A549 (cell line): ENCODE measurements at places on chromosomes 2 and 18.

DNA sequence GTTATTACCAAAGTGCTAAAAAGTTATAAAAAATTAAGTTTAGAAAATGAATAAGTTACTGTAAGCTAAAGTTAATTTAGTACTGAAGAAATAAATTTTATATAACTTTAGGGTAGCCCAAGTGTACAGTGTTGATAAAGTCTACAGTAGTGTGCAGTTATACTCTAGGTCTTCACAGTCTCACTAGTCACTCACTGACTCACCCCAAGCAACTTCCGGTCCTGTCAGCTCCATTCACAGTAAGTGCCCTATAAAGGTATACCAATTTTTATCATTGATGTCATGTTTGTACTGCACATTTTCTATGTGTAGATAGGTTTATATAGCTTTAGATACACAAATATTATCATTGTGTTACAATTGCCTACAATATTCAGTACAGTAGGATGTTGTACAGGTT lies 518.3 kb upstream of the PIK3C3 start:
- no peak for DNase-seq

- no peak for DNase-seq
Measured at GRCh38 chr2:178756343-178756742, 50.9 kb downstream of the TTN start.

GRCh38 chr2:64876137-64876647 lies 113.0 kb upstream of the SLC1A4 start:
- peak; percentile 59 for DNase-seq

DNA sequence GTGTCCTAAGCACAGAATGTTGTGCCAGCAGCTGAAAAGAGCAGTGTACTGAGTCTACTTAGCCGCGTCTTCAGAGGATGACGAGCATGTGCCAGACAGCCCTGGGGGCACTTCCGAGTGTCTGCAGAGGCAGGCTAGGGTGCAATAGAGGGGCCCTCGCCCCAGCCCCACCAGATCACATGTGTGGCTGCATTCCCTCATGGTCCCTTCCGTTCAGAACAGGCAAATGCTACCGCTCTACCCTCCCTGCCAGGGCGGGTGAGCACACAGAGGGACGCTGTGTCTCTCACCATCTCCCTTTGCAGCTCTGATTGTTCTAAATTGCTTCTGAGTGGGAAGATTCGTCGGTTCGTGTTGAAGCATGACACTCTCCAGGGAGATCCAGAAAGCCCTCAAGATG lies 212.2 kb upstream of the RAB12 start:
- DNase-seq: no peak

DNA sequence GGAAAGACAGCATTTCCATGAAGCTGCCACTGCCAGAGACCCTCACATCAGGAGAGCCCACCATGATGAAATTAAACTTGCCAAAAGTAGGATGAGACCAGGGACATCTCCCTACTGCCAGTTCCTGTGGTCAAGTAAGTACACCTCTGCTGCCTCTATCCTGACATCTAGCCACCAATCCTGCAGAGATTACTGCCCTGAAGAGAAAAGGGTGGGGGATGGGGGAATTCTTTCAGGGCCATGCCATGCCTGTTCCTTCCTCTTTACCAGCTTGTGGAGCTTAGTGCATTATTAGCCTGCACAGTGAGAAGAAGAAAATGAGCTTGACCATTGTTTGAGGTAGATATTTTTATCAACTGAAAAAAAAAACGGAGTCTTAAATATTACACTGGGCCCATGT lies 397.2 kb upstream of the CDH2 start:
- no peak for DNase-seq

GRCh38 chr2:119117408-119117807 lies 41.1 kb downstream of the C1QL2 start:
- no peak for DNase-seq

DNA sequence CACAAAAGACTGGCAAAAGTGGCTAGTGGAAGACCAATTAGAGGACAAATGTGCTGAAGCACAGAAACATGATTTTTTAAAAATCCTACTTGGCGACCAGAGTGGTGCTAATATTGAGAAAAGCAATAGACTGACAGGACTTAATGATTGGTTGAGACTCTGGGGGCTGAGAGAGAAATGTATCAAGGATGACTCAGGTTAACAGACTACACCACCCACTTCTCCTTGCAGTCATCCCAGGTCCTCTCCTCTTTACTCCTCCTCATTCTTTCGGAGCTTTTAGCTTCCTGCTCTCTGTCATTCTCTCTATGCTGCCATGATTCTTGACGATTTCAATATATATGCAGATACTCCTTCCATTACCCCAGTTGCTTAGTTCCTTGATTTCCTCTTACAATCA lies 54.6 kb upstream of the CYTIP start:
- DNase-seq: no peak

DNA sequence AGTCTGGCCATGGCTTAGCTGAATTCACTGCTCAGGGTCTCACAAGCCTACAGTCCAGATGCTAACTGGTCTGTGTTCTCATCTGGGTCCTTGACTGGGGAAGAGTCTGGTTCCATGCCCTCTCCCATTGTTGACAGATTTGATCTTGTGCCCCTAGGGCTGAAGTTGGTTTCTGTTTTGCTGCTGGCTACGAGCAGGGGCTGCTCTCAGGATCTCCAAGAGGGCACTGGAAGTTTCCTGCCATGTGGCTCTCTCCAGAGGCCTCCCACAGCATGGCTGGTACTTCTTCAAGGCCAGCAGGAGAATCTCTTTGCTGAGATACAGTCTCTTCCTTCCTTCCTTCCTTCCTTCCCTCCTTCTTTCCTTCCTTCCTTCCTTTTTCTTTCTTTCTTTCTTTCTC lies 78.1 kb downstream of the SPP2 start:
- DNase-seq: no peak

DNA sequence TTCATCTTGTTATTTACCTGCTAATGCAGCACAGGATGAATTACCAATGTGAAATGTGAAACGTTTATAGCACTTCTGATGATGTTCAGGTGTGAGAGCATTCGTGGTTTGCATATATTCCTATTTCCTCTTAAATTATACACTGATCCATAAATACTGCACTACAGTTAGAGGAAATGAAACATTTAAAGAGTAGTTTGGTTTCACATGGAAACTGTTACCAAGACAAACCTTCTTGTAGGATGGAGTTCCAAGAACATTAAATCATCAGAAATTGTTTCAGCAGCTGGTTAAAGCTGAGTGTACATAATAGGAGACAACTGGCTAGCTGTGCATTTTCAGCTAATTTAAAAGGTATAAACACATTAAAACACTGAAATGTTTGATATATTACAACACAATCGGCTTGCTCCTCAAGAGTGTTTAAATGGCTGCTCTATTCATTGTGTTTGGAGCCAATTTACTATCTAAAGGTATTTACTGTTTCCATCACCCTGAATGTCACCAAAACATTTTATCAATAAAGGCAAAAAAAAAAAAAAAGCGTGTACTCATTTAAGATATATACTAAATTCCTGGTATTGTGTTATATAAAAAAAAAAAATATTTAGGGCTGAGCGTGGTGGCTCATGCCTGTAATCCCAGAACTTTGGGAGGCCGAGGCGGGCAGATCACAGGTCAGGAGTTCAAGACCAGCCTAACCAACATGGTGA lies 100.6 kb downstream of the DYM start:
- no peak for DNase-seq

DNA sequence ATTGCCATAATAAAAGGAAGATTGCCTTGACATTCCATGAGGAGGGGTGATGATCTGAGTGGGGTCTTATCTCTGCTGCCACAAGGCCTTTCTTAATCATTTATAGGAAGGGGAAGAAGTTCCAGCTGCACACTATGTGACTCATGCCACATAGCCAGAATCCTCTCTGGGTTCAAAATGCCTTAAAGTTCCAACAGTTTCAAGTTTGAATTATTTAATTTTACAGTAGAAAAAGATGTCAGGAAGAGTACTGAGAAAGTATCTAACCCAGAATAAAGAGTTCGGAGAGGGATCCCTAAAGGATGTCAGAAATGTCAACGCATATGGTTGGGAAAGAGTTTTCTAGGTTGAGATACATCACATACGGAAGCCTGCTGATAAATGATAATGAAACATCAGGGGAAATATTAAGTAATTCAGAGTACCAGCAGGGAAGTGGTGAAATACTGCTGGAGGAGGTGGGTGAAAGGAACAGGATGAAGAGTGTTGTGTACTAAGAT lies 999.9 kb downstream of the TSN start:
- DNase-seq: no peak

- DNase-seq: no peak
Measured at GRCh38 chr2:207423886-207424285, 105.9 kb upstream of the CREB1 start.

DNA sequence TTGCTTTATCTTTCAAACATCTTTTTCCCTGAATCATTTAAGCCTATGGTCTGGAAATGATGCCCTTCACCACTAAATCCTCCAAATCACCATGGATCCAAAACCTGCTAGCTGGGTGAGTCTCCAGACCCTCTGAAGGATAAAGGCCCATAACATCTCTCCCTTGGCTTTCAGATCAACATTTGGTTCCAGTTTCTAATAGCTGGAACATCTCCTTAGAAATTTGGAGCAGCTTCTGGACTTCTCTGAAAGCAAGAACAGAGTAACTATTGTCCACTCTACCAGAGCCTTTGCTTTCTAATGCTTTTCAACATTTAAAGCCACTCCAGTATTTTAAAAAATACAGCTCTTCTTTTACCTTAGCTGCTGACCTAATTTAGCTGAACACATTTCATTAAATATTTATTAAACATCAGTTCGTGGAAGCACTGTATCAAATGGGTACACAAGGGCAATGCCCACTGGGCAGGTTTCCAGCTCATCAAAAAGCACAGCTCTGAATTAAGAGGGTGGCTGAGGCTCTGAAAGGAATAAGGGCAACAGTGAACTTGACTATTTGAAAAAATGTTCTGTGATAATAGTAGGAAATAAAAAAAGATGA lies 75.3 kb downstream of the GALNT3 start:
- no peak for DNase-seq

DNA sequence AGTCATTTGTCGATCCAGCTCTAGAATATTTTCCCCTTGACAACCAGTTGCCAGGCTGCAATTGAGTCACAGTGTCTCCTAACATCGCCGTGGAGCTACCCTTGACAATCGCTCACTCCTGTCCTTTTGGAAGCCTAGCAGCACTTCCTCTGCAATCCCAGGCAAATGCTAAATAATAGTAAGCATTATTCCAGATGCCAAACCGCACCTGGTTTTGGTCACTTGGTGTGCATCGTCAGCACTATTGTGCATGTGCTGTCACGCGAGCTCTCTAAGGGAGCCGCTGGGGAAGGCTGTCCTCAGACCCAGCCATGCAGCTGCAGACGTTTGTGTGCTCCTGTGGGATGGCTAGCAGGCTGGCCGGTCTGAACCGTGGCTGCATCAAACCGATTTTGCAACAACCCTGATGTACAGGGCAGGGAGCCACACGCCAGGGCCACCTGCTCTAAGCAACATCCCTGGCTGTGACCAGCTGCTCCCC lies 549.5 kb upstream of the ID2 start:
- DNase-seq: no peak

- DNase-seq: peak; percentile 23
Measured at GRCh38 chr2:68225119-68225632, 27.2 kb downstream of the PPP3R1 start.

DNA sequence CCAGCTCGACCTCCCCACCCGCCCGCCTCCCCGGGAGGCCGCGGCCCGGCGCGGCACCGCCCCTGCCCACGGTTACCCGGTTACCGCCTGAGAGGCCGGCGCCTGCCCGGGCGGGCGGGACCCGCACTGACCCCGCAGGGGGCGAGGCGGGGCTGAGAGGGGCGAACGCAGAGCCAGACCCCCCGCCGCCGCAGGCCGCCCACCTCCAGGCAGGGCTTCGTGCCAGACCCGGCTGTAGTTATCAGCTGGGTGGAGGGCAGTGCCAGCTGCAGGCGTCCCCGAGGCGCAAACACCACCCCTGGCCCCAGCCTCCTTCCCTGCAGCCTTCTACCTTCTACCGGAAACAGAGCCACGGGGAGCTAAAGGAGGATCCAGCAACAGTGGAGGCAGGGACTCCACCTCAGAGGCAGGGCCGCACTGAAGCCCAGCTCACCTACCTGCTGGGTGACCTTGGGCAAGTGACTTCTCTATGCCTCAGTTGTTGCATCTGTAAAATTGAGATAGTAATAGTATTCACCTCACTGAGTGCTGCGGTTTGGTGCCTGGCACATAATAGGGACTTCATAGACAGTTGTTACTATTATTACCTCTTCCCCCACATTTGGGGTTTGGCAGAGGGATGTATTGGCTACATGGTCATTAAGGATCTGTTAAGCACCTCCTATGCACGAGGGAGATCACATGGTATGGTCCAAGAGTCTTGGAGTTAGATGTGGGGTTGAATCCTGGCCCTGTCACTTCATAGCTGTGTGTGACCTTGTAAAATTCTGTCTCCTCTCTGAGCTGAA lies 231.6 kb upstream of the SMAD2 start:
- peak; percentile 21 for DNase-seq

DNA sequence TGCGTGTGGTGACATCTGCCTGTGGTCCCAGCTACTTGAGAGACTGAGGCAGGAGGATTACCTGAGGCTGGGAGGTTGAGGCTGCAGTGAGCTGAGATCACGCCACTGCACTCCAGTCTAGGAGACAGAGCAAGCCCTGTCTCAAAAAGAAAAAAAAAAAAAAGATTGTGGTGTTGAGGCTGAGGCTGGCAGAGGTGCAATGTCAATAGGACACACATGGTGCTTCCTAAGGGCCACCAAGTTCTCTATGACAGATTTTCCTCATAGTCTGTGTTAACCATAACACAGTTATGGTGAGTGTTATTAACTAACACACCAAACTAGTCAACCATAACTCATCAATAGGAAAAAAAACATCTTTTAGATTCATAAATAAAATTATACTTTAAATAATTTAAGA lies 494.4 kb downstream of the TMX3 start:
- no peak for DNase-seq

DNA sequence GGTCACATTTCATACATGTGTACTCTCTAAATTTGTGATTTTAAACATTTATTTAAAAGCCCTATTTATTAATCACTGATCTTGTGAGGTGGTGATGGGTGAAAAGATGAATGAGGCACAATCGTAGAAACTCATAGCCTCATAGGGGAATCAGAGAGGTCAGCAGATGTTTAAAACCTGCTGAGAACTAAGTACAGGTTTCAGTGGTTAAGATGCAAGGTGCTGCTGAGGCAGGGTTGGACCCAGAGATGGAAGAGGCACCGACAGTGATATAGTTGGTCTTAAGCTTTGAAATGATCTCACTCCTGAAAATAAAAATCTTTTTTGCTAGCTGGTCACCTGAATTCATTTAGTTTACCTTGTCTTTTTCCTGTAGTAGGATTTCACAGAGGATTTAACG lies 49.6 kb downstream of the LINC00305 start:
- no peak for DNase-seq

GRCh38 chr2:1606421-1607235 lies 137.7 kb downstream of the PXDN start:
- no peak for DNase-seq
